ENCODE measurements at places on chromosomes 13 and 19.

- H3K4me1 ChIP-seq, result peaks cover 12% of the 10 kb centered on the region
- H3K36me3 ChIP-seq, result no peaks in the 10 kb centered on the region
- DNase-seq, result no peak
- H3K27ac ChIP-seq, result no peak overlapping the region
- H3K27me3 ChIP-seq, result peaks cover 28% of the 10 kb centered on the region
- no peak overlapping the region for H3K4me3 ChIP-seq
These were observed 57.0 kb downstream of the SLC7A9 start for GRCh38 chr19:32812571-32812970.

DNA sequence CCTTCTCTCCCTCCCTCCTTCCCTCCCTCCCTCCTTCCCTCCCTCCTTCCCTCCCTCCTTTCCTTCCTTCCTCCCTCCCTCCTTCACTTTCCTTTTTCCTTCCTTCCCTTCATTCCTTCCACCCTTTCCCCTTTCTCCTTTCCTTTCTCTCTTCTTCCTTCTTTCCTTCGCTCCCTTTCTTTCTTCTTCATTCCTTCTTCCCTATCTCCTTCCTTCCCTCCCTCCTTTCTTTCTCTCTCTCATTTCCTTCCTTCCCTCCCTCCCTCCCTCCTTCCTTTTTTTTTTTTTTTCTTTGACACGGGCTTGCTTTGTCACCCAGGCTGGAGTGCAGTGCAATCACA lies 105.5 kb downstream of the IER2 start:
- peaks cover 2% of the 10 kb centered on the region for H3K36me3 ChIP-seq
- DNase-seq, result no peak
- H3K27ac ChIP-seq, result no peak overlapping the region
- H3K4me3 ChIP-seq, result no peak overlapping the region
- H3K27me3 ChIP-seq, result peaks cover 21% of the 10 kb centered on the region

- H3K27ac ChIP-seq, result no peak overlapping the region
- no peaks in the 10 kb centered on the region for H3K27me3 ChIP-seq
- no peaks in the 10 kb centered on the region for H3K36me3 ChIP-seq
These were observed 1582.8 kb downstream of the OLFM4 start for GRCh38 chr13:54611390-54611789.

DNA sequence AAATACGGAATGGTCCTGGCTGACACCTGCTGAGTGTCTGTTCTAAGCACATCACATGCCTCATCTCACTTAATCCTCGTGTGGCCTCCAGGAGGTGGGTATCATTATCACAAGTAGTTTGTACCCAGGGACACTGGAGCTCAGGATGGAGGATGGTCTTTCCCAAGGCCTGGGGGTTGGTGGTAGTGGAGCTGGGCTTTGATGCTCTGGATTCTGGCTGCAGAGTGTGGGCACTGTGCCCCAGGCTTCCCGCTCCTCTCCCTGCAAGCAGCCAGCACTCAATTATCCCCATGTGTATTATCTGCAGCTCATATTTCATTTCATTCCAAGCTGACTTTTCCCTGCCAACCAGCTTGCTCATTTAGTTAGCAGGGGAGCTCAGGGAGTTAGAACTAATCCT lies 52.1 kb downstream of the SIAH3 start:
- no peak overlapping the region for H3K27ac ChIP-seq
- no peaks in the 10 kb centered on the region for H3K36me3 ChIP-seq
- H3K27me3 ChIP-seq, result no peaks in the 10 kb centered on the region
- H3K4me1 ChIP-seq, result no peaks in the 10 kb centered on the region
- H3K4me3 ChIP-seq, result no peak overlapping the region

- no peak overlapping the region for H3K27ac ChIP-seq
- DNase-seq, result no peak
- no peak overlapping the region for H3K4me3 ChIP-seq
- no peaks in the 10 kb centered on the region for H3K36me3 ChIP-seq
- H3K27me3 ChIP-seq, result peaks cover 2% of the 10 kb centered on the region
These were observed 17.6 kb downstream of the ACOD1 start for GRCh38 chr13:76965759-76966421.

GRCh38 chr19:1978346-1978894 lies 37.1 kb downstream of the BTBD2 start:
- H3K4me3 ChIP-seq, result no peak overlapping the region
- peaks cover 1% of the 10 kb centered on the region for H3K4me1 ChIP-seq
- DNase-seq, result no peak
- no peaks in the 10 kb centered on the region for H3K27me3 ChIP-seq

DNA sequence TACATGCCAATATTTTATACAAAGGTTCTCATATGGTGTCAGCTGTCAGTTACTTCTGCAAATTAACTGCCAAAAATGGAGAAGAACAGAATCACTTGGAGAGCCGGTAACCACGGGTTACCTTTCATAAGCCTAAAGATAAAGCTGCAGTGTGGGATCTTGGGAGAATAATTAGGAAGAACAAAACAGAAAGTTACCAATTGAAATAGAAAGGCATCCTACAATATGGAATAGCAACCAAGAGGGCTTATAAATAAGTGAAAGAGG lies 74.2 kb downstream of the TSHZ3 start:
- no peaks in the 10 kb centered on the region for H3K4me1 ChIP-seq
- H3K36me3 ChIP-seq, result no peaks in the 10 kb centered on the region
- H3K27me3 ChIP-seq, result no peaks in the 10 kb centered on the region

GRCh38 chr13:113613789-113614379 lies 29.3 kb downstream of the TFDP1 start:
- H3K27ac ChIP-seq, result no peak overlapping the region
- no peaks in the 10 kb centered on the region for H3K27me3 ChIP-seq

GRCh38 chr19:1763648-1764639 lies 10.6 kb downstream of the ONECUT3 start:
- no peak for DNase-seq
- H3K4me3 ChIP-seq, result no peak overlapping the region
- no peaks in the 10 kb centered on the region for H3K36me3 ChIP-seq

GRCh38 chr19:7633698-7634097 lies at the start of gene PCP2:
Gene PCP2, minus strand, starts transcription at chr19:7633719. Its CDS starts 262 bp downstream, at chr19:7633457.
- H3K36me3 ChIP-seq, result peaks cover 10% of the 10 kb centered on the region
- no peak for DNase-seq
- H3K4me1 ChIP-seq, result peaks cover 34% of the 10 kb centered on the region
- H3K27me3 ChIP-seq, result no peaks in the 10 kb centered on the region
- H3K4me3 ChIP-seq, result peak within 1 kb of the TSS; percentile 43

GRCh38 chr19:16233836-16234551 lies 36.3 kb downstream of the AP1M1 start:
- H3K36me3 ChIP-seq, result peaks cover 56% of the 10 kb centered on the region
- H3K4me1 ChIP-seq, result peaks cover 9% of the 10 kb centered on the region
- H3K4me3 ChIP-seq, result no peak overlapping the region
- H3K27me3 ChIP-seq, result no peaks in the 10 kb centered on the region
- DNase-seq, result no peak

GRCh38 chr19:45484273-45484945 lies 12.4 kb downstream of the RTN2 start:
- peak overlapping the region; percentile 4 for H3K4me3 ChIP-seq
- no peaks in the 10 kb centered on the region for H3K36me3 ChIP-seq
- H3K27me3 ChIP-seq, result peaks cover 5% of the 10 kb centered on the region

Measured in activated CD4-positive, alpha-beta T cell treated with anti-CD3 and anti-CD28 coated beads, Interleukin-2, amount 10 ng/mL, durations not matched to agents 24 days and 14 days (primary cell).